HT1080 (cell line): ENCODE measurements at places on chromosomes 6 and 20. TPM values are rescaled to one million over a fixed set of nuclear protein-coding genes. Genes with fewer than 3 reads are reported as not detected.
A peak's percentile ranks its signal among the peaks of the same experiment; 100 is the strongest.

GRCh38 chr6:101232961-101233360, 160.5 kb upstream of the GRIK2 start:
- DNase-seq, result no peak

GRCh38 chr6:31122791-31123706, 2.8 kb upstream of the CDSN start:
- peak; percentile 84 for DNase-seq

DNA sequence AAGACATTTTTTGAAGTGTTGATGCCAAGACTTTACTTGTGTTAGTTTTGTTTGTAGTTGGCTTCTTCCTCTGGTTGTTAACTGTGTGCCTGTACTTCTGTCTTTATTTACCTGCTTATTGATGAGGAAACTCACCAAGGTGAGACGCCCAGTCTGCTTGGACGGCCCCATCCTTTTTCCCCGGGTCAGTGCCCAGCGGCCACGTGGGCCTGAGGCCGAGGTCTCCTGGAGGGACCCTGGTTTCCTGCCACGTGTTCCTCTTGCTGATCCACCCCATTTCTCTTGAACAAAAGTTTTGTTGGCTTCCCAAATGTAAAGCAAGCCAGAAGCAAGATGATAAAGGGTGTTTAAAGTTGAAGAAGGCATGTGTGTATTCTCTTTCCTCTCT, 24.8 kb downstream of the DUSP22 start:
- no peak for DNase-seq

DNA sequence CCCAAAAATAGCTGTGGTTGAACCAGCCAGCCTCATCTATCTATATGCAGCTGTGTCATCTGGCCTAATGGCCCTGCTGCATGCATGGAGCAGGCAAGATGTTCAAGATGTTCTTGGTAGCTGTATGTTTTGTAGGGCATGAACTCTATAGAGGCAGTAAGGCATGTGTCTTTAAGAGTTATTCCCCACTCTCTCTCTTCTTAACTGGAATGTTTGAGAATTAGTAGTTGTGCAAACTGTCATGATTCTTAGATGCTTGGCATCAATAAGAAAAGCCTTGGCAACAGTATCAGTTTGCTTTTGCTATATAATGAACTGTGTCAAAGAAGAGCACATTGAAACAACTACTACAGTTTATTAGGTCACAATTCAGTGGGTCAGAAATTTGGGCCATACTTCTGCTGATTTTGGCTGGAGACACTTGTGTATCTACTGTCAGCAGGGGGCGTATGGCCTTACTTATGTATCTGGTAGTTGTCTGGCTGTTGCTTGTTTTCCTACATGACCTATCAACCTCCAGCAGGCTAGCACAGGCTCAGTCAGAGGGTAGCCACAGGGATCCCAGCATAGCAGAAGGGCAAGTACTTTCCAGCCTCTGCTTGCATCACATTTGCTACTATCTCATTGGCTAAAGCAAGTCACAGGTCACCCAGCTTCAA, 56.1 kb upstream of the LAMP5 start:
- peak; percentile 27 for DNase-seq

GRCh38 chr6:26268659-26269402, 96.2 kb upstream of the BTN3A2 start:
- peak; percentile 47 for DNase-seq

DNA sequence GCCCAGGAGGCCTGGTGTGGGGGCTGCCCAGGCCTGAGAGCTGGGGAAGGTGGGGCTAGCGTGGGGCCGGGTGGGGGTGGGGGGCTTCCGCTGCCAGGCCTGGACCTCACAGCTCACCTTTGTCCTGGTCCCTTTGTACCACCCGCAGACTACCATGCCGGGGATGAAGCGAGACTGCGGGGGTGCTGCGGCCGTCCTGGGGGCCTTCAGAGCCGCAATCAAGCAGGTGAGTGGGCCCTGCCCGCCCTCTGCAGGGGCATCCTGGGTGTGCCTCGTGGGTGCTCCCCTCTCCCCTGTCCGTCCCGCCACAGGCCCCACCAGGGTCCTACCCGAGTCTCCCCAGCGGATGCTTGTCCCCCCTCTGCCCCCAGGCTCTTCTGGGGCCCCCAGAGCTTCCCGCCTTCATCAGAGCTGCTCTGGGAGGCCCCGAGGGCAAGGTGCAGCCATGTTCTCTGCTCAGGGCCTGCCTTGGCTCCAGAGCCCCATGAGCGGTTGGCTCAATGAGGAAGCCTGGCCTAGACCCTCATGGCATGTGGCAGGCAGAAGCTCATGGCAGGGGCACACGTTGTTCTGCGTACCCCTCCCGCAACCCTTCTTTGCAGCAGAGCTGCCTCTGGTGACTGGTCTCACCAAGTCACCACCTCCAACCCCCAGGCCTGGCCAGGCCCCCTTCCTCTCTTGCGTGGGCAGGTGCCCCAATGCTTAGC, 14.5 kb downstream of the NPEPL1 start:
- DNase-seq, result no peak

DNA sequence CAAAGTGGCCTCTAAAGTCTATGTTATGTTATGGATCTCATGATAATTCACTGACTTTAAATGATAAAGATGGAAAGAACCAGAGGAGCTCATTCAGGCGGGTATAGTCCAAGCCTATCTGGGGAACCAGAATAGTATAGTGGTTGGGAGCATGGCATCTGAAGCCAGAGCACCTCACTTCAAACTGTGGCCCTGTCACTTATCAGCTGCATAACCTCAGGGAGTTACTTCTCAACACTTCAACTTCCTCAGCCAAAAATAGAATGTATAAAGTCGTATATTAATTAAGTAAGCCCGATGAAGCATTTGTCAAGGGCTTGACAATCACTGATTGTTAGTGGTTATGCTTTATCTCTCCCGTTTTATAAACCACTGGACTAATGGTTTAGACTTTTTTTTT, 112.7 kb downstream of the RTN4IP1 start:
- DNase-seq, result no peak

DNA sequence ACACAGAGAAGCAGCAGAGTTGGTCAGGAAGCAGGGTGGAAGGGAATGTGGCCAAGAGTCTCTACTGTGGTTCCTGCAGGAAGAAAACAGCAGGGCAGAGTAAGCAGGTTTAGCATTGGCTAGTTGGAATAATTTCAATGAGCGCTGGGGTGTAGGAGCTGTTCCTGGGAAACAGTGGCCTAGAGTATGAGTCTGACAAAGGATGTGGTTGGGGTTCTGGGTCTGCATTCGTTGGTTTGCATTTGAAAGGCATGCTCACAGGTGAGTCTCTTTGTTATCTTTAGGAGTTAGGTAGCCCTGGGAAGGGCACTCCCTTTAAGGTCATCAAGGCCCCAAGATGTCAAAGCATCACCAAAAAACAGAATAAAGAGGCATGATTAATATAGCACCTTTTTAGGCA, 911.6 kb upstream of the SLC35B3 start:
- DNase-seq, result peak; percentile 16

GRCh38 chr20:7171911-7172310, 404.4 kb downstream of the BMP2 start:
- DNase-seq, result peak; percentile 32

GRCh38 chr20:20017001-20017843, at the start of gene NAA20:
TSS of gene NAA20 (plus strand) at chr20:20017362. CDS start at chr20:20017397, 35 bp downstream.
- peak; percentile 92 for DNase-seq

DNA sequence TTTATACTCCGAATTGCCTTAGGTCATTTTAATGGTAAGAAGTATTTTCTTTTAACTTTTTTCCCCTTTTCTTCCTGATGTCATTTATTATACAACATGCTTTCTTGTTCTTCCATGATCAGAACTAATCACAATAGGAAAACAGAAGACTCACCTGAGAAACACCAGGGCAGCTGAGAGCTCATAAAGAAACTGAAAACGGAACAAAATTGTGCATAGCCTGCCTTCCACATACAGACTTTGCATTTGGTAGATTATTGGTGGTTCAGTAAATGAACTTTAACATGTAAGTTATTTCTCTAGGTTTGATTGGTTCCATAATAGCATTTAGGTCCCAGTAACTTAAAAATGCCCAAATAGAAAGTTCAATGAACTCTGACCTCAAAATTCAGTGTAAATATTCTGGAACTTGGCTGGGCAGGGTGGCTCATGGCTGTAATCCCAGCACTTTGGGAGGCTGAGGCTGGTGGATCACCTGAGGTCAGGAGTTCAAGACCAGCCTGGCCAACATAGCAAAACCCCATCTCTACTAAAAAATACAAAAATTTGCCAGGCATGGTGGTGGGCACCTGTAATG, 161.1 kb upstream of the DTNBP1 start:
- no peak for DNase-seq

The CCN5 gene
- not detected in 2 replicates for total RNA-seq

The CLDN20 gene
- not detected in 2 replicates for total RNA-seq

The HUS1B gene
- 0.63 and 1.5 TPM in 2 replicates for total RNA-seq

The EYA2 gene
- total RNA-seq, result not detected in 2 replicates
